Head of caudate nucleus (tissue), 42 donors: ENCODE measurements at places on chromosomes 11 and 22.

- DNase-seq = no peak
These were observed 100.0 kb downstream of the PAX6 start for GRCh38 chr11:31711137-31711536.

- no peak for DNase-seq
These were observed 8.7 kb downstream of the PRR5 start for GRCh38 chr22:44710474-44711240.

GRCh38 chr11:47932544-47932943, 47.8 kb upstream of the PTPRJ start:
- DNase-seq = no peak

DNA sequence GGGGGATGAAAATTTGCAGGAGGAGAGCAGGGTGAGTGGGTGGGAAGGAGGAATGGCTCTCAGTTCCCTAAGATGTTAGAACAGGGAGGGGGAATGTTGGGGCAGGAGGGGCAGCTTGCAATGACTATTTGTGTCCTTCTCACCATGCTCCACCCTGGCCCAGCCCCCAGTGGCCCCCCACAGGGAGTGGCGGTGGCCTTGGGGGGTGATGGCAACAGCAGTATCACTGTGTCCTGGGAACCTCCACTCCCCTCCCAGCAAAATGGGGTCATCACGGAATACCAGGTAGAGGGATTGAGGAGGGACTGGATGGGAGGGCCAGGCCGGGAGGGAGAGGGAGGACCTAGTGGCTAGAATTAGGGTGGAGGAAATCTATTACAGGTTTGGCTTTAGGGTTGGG, 10.2 kb downstream of the ROBO3 start:
- DNase-seq = no peak

DNA sequence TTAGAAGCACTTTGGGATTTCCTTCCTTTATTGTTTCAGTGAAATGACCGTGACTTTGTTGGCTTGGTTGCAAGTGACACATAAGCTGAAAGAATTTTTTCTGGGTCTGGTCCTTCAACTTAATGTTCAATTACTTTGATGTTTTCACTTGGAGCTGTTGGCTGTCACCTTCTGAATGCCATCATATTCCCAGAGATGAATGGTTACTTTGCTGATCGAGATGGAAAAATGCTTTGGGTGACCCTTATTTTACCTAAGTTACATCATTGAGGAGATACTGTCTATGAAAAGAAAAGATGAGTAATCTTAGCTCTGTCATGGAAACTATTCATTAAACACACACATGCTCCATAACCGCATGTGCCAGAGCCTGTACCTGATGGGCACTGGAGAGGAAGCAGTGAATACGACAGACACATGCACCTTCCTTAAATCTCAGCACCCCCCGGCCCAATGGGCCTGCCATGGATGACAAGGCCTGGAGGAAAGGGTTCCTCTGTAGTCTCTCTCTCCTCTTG, 76.9 kb downstream of the TENM4 start:
- no peak for DNase-seq

- no peak for DNase-seq
These were observed 17.5 kb downstream of the PDGFD start for GRCh38 chr11:104146421-104146820.

DNA sequence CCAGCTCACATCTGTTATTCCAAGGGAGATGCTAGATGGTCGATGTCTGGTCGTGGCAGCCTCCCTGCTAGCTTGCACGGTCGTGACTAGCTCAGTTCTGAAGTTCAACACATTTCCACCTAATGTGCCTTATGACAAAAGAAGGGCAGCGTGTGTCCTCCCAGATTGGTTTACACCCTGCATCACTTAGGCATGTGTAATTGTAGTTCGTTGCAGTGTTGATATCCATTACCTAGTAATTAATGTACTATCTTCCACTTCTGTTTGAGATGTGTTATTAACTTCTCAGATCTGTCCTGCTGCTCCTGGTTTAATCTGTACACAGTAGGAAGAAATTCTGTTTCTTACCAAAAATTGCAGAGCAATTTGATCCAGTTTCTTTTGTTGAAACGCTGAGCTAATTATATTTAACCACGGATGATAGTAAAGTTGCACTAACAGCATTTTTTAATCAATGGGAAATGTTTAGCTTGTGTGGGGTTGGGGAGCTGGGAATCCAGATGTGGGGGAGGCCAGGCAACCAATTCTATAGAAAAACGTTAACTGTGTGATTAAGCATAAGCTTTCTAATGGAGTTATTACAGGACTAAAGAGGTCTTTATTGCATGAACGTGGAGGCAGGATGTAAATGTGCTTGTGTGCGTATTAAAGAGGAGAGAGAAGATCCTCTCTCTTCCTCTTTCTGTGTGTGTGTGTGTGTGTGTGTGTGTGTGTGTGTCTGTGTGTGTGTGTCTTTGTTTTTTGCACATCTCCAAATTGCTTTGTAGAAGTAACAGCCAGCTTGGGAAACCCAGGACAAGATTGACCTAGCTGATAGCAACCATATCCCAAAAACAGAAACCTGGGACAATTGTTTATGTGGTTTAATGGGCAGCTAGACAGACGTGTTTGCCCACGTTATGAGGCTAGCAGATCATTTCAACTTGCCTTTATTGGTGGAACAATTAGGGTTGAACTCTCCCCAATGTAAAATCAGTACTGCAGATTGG, 145.7 kb upstream of the TTC12 start:
- no peak for DNase-seq

DNA sequence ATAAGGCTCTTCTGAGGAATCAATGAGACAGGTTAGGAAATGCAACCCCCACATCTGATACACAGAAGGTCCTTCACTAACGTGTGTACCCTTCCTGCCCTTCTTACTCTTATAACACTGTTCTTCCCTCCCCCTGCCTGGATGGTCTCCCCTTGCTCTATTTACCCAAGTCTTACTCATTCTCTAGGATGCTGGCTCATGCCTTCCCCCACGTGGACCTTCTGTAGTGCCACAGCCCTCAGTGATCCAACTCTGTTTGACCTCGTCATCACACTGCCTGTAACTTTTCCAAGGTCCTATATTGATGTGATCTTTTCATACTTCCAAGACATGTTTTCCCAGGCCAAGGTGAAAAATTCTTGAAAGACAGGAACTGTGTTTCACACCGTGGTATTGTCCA, 79.8 kb downstream of the C11orf58 start:
- no peak for DNase-seq

DNA sequence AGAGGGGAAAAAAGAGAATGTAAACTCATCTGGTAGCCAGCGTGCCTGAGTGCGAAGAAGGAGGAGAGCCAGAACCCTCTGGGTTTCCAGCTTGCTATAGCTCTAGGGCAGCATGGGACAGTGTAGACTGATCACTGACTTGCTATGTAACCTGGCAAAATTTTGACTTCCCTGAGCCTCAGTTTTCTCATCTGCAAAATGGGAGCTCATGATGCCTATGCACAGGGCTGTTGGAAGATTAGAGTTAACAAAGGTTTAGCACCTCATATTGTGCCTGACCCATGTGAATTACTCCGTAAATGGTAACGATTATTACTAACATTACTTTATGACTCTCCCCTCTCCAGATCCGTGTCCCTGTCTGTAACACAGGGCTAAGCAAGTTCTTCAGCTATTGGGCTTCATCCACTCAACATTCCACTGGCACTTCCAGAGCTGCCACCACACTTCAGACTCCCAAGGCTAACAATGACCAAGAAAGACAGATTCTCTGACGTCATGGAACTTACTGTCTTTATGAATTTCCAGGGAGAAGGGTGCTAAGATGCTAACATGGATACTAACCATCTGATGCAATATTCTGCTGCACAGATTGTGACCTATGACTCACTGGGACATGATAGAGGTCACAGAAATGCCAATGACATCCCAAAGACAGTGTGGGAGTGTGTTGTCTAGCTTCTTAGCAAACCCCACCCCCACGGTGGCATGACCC, 195.2 kb downstream of the TRIM29 start:
- no peak for DNase-seq

DNA sequence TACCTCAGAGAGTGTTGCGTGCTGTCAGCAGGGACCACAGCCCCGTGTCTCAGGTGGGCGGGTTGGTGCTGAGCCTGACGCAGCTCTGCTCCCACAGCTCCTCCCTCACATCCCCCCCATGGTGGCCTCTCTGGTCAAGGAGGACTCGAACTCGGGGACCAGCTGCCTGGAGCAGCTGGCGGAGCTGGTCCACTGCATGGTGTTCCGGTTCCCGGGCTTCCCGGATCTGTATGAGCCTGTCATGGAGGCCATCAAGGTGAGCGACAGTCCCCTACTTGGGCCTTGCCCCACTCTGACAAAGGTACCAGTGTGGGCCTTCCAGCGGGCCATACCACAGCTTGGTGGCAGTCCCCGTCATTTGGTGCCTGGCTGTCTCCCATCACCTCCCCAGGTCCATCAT, 11.8 kb downstream of the USP35 start:
- DNase-seq = no peak

- DNase-seq = no peak
These were observed 37.5 kb downstream of the ARFGAP3 start for GRCh38 chr22:42819412-42820044.

GRCh38 chr11:95339086-95339901, 108.3 kb upstream of the SESN3 start:
- DNase-seq = no peak

DNA sequence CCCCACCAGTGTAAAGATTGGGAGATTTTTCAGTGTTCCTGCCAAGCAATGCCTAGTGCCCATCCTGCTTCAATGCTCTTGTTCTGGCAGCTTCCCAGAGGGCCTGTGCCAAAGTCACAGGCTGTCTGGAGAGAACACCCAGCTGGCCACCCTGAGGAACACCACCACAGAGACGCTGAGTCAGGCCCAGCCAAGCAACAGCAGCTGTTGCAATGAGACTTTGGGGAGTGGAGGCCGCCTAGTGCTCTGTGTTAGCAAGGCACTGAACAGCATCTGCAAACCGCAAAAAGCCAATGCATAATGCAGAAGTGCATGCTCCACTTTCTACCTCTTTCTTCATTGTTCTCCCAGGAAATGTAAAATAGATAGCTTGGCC, 168.1 kb downstream of the NXPE2 start:
- DNase-seq = peak; percentile 66

GRCh38 chr11:126355926-126356897, 726 bp downstream of the ST3GAL4 start:
- peak; percentile 81 for DNase-seq

GRCh38 chr11:88327061-88327460, 10.5 kb downstream of the CTSC start:
- no peak for DNase-seq

GRCh38 chr11:27242591-27242990, 120.4 kb downstream of the CCDC34 start:
- no peak for DNase-seq

GRCh38 chr11:39668640-39669039, 1790.8 kb downstream of the LRRC4C start:
- DNase-seq = no peak

DNA sequence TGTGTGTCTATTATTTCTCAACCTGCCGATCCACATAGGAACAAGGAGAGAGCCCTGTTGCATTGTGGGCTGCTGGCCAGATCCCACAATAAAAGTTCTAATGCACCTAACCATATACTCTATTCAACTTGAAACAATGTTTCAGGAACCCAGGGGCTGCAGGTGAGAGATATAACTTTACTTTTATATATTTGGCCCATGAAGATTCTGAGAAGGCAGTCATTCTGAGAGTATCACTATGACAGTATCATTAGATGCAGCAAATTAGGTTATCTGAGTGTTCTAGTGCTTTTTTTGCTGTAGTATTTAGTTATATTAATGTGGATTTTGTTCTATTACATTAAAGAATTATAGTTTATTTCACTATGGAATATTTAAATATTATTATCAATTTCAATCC, 655.1 kb upstream of the ARHGAP42 start:
- no peak for DNase-seq

GRCh38 chr11:82845356-82846353, 54.6 kb downstream of the PRCP start:
- no peak for DNase-seq
